ENCODE measurements at places on chromosomes 12 and 14.
A peak's percentile ranks its signal among the peaks of the same experiment; 100 is the strongest.

DNA sequence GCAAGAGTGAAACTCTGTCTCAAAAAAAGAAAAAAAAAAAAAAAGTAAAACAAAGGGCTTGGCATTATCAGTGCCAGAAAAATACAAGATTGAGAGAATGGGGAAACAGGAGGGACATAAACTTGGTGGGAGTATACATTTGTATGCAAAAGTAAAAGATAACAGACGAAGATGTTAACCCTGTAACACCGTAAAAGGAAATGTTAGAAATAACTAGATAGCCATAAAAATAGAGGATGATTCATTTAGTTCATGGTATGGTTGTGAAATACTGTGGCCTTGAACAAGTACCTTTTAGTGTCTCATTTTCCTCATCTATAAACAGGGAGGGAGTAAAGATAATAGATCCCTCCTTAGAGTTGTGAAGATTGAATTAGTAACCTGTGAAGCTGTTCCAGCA is 33.3 kb downstream of the ATP2A2 start:
- H3K4me3 ChIP-seq = no peak overlapping the region
- H3K27ac ChIP-seq = peak overlapping the region; percentile 92
- H3K27me3 ChIP-seq = no peaks in the 10 kb centered on the region
- H3K4me1 ChIP-seq = peaks cover 25% of the 10 kb centered on the region
- peak; percentile 92 for DNase-seq
- H3K36me3 ChIP-seq = peaks cover 26% of the 10 kb centered on the region

- H3K4me3 ChIP-seq = no peak overlapping the region
- DNase-seq = no peak
- peak overlapping the region; percentile 25 for H3K27ac ChIP-seq
- H3K36me3 ChIP-seq = peaks cover 11% of the 10 kb centered on the region
Observed at GRCh38 chr14:103416916-103417315, 31.7 kb downstream of the MARK3 start.

DNA sequence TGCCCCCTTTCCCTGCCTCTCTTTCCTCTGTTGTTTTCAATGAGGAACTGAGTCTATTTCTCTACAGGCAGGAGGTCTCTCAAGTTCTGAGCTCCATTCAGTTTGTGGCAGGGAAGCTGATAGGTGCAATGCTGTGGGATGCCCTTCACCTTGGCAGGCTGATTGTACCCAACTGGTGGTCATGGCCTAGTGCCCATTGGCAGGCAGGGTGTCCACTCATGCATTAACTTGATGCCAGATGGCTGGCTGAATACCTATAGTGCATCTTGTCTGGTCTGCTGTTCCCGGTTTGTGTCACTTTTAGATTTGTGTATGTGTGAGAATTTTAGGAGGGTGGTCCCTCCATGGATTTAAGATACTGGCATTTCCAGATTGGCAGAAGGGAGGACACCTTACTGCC is 20.0 kb upstream of the ITGA5 start:
- DNase-seq = no peak
- peaks cover 10% of the 10 kb centered on the region for H3K27me3 ChIP-seq
- peaks cover 4% of the 10 kb centered on the region for H3K4me1 ChIP-seq
- no peak overlapping the region for H3K4me3 ChIP-seq

- no peaks in the 10 kb centered on the region for H3K27me3 ChIP-seq
- no peaks in the 10 kb centered on the region for H3K36me3 ChIP-seq
- peaks cover 2% of the 10 kb centered on the region for H3K4me1 ChIP-seq
- no peak overlapping the region for H3K4me3 ChIP-seq
- no peak overlapping the region for H3K27ac ChIP-seq
Observed at GRCh38 chr12:67410246-67410645, 141.1 kb downstream of the CAND1 start.

DNA sequence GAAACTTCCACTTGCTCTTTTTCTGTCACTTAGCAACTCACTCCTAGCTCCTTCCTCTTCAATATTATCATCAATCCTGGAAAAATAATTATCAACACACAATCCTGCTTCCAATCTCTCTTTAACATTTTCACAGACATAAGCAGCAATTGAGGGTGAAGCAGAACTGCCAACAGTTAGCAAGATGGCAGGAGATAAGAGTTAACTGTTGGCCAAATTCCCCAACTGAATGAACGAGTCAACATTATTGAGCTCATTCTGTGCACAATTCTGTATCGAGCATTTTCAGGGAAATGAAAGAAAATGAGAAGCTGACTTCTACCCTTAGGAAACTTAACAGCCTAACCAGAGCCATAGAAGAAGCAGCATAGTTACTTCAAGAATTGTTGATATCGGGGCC is 152.0 kb downstream of the KCNA5 start:
- peaks cover 1% of the 10 kb centered on the region for H3K4me1 ChIP-seq
- no peaks in the 10 kb centered on the region for H3K36me3 ChIP-seq
- H3K27ac ChIP-seq = no peak overlapping the region
- no peaks in the 10 kb centered on the region for H3K27me3 ChIP-seq

- H3K36me3 ChIP-seq = no peaks in the 10 kb centered on the region
- no peak overlapping the region for H3K4me3 ChIP-seq
- no peaks in the 10 kb centered on the region for H3K4me1 ChIP-seq
- peak; percentile 18 for DNase-seq
- H3K27ac ChIP-seq = no peak overlapping the region
- no peaks in the 10 kb centered on the region for H3K27me3 ChIP-seq
Observed at GRCh38 chr12:86230516-86231146, 25.6 kb downstream of the MGAT4C start.

DNA sequence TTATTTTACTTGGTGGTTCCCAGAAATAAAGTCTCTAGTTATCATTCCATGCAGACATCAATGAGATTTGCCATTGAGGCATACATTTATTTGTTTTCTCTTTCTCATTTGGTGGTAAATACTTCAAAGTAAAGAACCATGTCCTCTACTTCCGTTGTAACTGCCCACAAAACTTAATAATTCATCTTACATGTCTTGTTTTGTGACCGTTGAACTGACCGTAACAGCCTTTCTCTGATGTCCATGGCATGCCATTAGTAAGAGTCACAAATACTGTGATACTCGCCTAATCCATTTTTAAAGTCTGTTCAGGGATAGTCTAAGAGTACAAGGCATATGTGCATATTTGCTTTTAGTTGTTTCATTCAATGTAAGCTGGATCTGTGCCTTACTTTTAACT is 145.3 kb downstream of the ETV6 start:
- peak overlapping the region; percentile 16 for H3K27ac ChIP-seq
- H3K4me1 ChIP-seq = peaks cover 42% of the 10 kb centered on the region
- no peak for DNase-seq
- peaks cover 1% of the 10 kb centered on the region for H3K36me3 ChIP-seq
- H3K27me3 ChIP-seq = no peaks in the 10 kb centered on the region

- no peaks in the 10 kb centered on the region for H3K36me3 ChIP-seq
- no peak overlapping the region for H3K4me3 ChIP-seq
- DNase-seq = no peak
Observed at GRCh38 chr14:40188006-40188405, 755.8 kb upstream of the FBXO33 start.

DNA sequence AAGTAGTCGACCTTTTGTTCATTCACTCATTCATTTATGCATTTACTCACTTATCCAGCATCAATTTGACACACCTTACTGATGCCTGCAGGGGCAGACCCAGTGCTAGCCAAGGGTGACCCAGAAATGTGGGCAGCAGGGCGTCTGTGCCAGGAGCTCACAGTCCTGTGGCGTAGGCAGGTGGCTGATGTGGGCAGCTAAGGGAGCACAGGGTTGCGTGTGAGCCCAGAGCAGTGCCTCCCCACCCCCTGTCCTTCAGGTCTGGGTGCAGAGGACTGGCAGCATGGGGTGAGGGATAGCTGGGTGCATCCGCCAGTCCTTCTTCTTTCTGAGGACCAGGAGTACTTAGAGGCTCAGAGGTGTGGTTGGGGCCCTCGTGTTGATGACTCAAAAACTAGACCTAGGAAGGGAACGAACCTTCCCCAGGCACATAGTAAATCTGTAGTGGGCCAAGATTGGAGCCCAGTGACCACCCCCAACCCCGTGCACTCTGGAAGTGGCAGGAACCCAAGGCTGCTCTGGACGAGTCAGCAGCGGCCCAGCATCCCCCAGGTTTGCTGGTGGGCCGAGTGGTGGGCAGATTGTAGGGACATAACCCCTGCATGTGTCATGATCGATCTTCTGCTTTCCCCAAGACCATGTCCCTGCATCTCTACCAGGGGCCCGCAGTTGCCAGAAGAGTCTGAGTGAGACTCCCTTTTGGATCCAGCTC is 63.9 kb downstream of the BEGAIN start:
- H3K27me3 ChIP-seq = no peaks in the 10 kb centered on the region
- no peak overlapping the region for H3K4me3 ChIP-seq
- no peak overlapping the region for H3K27ac ChIP-seq

GRCh38 chr14:73502017-73502619 is 11.4 kb downstream of the RIOX1 start:
- H3K4me3 ChIP-seq = no peak overlapping the region
- H3K27me3 ChIP-seq = no peaks in the 10 kb centered on the region
- no peak overlapping the region for H3K27ac ChIP-seq
- DNase-seq = no peak
- H3K36me3 ChIP-seq = no peaks in the 10 kb centered on the region
- H3K4me1 ChIP-seq = no peaks in the 10 kb centered on the region

GRCh38 chr12:92029902-92030586 is 115.6 kb downstream of the BTG1 start:
- no peaks in the 10 kb centered on the region for H3K27me3 ChIP-seq
- no peak overlapping the region for H3K4me3 ChIP-seq
- DNase-seq = no peak
- no peaks in the 10 kb centered on the region for H3K36me3 ChIP-seq
- H3K4me1 ChIP-seq = no peaks in the 10 kb centered on the region
- no peak overlapping the region for H3K27ac ChIP-seq

GRCh38 chr14:39025810-39026627 is 77.0 kb downstream of the SEC23A start:
- H3K27me3 ChIP-seq = no peaks in the 10 kb centered on the region
- H3K4me1 ChIP-seq = no peaks in the 10 kb centered on the region
- no peak for DNase-seq
- H3K36me3 ChIP-seq = peaks cover 16% of the 10 kb centered on the region
- no peak overlapping the region for H3K27ac ChIP-seq
- no peak overlapping the region for H3K4me3 ChIP-seq

- H3K27ac ChIP-seq = no peak overlapping the region
- no peaks in the 10 kb centered on the region for H3K36me3 ChIP-seq
- H3K27me3 ChIP-seq = no peaks in the 10 kb centered on the region
- no peak for DNase-seq
- no peaks in the 10 kb centered on the region for H3K4me1 ChIP-seq
- H3K4me3 ChIP-seq = no peak overlapping the region
Observed at GRCh38 chr12:70415987-70416386, 49.9 kb downstream of the KCNMB4 start.

DNA sequence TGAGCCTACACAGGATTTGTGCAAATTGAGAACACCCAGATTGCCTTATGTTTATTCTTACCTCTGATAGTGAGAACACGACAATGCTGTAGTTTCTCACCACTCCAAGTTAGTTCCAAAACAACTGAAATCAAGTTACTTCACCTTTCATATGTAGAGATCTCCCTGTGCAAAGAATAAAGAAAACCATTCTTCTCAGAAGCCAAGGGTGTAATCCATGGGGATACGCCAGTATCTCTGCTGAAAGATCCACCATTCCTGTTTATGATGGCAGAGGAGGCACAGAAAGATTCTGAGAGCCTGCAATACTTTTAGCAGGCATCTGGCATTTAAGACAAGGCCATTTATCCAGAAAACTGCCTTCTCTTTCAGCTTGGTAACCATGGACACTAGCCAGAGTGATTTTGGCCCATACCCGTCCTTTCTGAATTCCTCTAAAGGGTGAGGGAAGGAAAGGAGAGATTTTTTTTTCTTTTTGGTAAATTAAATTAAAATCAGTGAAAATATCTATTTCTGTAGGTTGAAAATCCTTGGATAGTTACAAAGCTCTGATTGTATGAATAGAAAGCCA is 355.4 kb upstream of the FAR2 start:
- H3K27me3 ChIP-seq = no peaks in the 10 kb centered on the region
- no peak overlapping the region for H3K27ac ChIP-seq
- no peaks in the 10 kb centered on the region for H3K36me3 ChIP-seq
- DNase-seq = no peak
- H3K4me3 ChIP-seq = no peak overlapping the region

DNA sequence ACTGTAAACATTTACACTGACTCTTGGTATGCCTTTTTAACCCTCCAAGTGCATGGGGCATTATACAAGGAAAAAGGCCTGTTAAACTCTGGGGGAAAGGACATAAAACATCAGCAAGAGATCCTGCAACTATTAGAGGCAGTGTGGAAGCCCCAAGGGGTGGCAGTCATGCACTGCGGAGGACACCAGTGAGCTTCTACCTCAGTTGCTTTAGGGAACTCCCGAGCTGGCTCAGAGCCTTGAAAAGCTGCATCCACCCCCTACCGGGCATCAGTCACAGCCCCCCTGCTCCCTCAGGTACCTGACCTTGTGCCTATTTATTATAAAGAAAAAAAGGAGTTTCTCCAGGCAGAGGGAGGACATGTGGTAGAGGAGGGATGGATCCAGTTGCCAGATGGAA is 695.6 kb upstream of the LMO3 start:
- H3K27ac ChIP-seq = no peak overlapping the region
- DNase-seq = no peak
- H3K4me1 ChIP-seq = no peaks in the 10 kb centered on the region
- H3K4me3 ChIP-seq = no peak overlapping the region
- H3K27me3 ChIP-seq = no peaks in the 10 kb centered on the region

DNA sequence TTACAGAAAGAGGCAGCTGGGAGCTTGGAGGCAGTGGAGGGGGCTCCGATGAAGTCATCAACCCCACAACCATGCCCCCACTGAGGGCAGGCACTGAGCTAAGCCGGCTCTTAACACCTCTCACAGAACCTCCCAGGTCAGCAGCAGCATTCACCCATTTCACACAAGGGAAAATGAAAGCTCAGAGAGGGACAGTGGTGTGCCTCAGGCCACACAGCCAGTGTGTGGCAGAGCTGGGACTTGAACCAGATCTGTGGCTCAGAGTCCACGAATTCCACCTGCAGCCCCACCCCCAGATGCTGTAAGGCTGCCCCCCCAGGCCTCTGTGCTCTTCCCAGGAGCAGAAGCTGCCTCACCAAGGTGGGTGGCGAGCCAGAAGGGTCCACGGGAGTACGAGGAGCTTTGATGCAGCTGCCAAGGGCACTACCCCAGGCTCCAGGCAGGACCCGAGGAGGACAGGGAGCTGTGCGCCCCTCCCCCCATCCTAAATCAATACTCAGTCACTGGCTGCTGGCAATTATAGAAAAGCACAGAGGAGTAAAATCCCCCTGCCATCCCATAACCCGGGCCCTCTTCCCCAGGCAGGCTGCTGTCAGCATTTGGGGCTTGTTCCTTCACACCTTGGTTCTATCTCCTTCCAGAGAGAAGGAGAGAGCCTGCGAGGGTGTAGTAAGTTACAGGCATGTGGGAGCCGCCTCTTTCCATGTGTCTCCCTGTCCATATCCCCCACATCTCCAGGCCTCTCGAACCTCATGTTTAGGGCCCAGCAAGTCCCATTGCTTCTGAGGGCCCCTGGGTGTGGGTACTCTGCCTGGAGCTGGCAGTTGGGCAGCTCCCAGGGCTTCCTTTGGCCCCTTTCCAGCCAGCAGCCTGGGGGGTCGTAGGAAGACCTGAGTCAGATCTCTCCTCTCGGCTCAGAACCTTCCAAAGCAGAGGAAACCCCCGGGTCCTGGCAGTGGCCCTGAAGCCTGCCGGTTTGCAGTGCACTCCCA is 47.6 kb downstream of the FAM222A start:
- peaks cover 23% of the 10 kb centered on the region for H3K27me3 ChIP-seq
- DNase-seq = no peak
- no peaks in the 10 kb centered on the region for H3K4me1 ChIP-seq
- no peaks in the 10 kb centered on the region for H3K36me3 ChIP-seq
- no peak overlapping the region for H3K27ac ChIP-seq

- peak; percentile 7 for DNase-seq
- peaks cover 3% of the 10 kb centered on the region for H3K27me3 ChIP-seq
- H3K27ac ChIP-seq = no peak overlapping the region
- peak overlapping the region; percentile 47 for H3K4me3 ChIP-seq
Observed at GRCh38 chr14:67620217-67620785, 581 bp downstream of the ARG2 start.
